T-cell (primary cell): ENCODE measurements at places on chromosomes 6 and 20. TPM values are rescaled to one million over a fixed set of nuclear protein-coding genes. Genes with fewer than 3 reads are reported as not detected.

Gene SLC22A2
- total RNA-seq: not detected

GRCh38 chr20:347640-348484 is 951 bp downstream of the NRSN2 start:
- DNase-seq: no peak

- DNase-seq: no peak
These were observed 794.1 kb downstream of the EYS start for GRCh38 chr6:64912966-64913365.

GRCh38 chr20:18543932-18544331 is 23.3 kb upstream of the SMIM26 start:
- DNase-seq: no peak

DNA sequence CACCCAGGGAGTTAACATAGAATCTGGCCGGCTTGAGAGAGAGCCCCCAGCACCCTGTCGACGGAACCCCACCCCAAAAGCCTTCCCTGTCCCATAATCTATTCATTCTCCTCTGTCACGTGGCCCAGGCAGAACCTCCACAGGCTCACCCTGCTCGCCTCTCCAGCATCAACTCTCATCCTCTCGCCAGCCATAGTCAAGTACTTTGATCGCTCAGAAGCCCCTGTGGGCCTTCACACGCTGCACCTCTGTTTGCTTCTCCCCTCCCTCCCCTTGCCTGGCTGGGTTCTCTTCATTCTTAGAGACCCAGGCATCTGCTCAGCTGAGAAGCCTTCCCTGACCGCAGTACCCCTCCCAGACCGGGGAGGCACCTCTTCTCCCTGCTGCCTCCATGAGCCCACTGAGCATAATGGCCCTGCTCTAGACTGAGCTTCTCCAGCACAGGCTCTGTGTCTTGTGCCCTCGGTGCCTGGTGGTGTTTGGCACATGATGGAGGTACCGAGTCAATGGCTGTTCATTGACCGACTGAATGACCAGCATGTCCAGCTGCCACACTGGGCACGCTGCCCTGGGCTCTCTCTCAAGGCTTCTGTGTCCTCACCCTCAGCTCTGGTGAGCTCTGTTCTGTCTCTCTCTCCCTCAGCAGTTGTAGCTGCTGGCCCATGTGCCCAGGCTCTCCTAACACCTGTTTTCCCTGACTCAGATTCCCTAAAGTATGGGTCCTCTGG is 33.7 kb downstream of the PKIG start:
- DNase-seq: no peak
